CD4-positive, alpha-beta T cell treated with Interferon alpha-2 for 1 hour (primary cell): ENCODE measurements at places on chromosomes 2 and 18.

DNA sequence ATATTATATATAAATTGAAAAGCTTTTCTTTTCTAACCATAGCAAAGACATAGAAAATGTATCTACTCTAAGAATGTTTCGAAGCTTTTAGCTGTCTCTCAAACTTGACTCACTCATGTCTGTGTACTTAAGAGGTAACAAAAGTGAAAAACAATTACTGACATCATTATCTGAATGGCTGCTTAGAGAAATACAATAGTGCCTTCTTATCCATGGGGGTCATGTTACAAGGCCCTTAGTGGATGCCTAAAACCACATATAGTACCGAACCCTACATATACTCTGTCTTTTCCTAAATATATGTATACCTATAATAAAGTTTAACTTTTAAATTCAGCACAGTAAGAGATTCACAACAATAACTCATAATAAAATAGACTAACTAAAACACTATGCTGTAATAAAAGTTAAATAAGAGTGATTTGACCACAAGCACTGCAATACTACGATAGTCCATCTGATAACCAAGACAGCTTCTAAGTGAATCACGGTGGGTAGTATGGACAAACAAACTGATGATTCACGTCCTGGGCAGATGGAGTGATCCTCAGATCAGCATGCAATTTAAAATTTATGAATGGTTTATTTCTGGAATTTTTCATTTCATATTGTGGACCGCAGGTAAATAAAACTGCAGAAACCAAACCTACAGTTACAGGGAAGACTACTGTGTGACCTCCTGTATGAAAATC, 246.2 kb downstream of the XIRP2 start:
- DNase-seq, result no peak

GRCh38 chr2:234288974-234289455, 207.9 kb downstream of the ARL4C start:
- peak; percentile 85 for DNase-seq

DNA sequence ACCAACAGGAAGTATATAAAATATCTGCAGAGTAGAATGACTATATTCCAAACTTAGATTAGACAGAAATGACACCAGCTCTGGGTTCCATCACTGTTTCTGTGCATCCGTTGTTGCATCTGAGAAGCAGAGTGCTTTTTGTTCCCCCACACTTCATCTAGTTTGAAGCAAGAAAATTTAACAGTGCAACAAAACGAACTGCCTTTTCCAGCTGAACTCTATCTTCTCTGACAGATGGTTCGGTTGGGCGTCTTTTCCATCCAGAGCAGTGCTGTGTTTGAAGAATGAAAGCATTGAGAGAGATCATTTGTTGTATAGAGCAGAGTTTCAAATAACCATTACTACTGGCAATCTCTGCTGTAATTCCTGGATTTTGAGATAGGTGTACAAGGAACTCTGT, 757.5 kb downstream of the DPP10 start:
- DNase-seq, result no peak

GRCh38 chr2:23793476-23793875, 133.4 kb downstream of the ATAD2B start:
- DNase-seq, result no peak

DNA sequence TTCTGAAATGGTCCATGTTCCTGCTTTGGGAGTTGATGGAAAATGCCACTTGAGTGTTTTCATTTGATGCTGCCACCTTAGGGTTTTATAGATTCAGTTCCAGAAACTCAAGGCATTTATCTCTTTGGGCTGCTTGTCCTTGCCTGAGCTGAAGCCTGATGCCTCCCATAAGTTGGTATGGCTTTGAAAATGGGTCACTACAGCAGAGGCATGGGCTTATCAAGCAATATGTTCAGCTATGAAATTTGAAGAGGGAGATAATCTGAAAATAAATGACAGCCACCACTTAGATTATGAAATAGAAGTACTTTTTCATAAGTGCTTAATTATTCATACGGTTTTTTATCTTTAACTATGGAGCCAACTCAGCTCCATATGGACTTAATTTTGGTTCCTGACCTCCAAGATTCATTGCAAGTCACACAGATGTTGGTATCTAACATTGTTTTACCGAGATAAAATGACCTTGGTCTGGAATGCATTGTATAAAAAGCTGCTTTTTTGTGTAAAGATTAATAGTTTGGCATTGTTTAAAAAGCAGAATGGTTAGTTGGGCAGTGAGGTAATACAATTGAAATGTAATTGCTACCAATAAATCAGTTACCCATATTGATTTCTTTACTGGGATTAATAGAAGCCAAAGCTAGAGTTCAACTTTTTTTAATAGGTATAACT, 4.5 kb downstream of the SLC14A1 start:
- no peak for DNase-seq

- peak; percentile 65 for DNase-seq
Observed at GRCh38 chr2:227805578-227805977, 8.1 kb upstream of the CCL20 start.

DNA sequence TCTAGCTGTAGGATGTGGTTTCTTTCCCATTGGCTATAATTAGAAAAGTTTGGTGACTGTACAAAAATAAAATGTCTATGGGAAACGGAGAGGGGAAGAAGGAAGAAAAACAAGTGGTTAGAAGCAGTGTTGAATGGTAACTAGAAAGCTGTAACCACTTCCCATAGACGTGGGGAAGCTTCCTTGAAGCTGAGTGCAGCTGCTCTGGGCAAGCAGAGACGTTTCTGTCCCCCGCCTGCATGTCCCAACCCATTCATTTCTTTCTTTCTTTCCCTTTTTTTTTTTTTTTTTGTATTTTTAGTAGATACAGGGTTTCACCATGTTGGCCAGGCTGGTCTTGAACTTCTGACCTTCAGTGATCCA, 367.8 kb upstream of the HS6ST1 start:
- no peak for DNase-seq

DNA sequence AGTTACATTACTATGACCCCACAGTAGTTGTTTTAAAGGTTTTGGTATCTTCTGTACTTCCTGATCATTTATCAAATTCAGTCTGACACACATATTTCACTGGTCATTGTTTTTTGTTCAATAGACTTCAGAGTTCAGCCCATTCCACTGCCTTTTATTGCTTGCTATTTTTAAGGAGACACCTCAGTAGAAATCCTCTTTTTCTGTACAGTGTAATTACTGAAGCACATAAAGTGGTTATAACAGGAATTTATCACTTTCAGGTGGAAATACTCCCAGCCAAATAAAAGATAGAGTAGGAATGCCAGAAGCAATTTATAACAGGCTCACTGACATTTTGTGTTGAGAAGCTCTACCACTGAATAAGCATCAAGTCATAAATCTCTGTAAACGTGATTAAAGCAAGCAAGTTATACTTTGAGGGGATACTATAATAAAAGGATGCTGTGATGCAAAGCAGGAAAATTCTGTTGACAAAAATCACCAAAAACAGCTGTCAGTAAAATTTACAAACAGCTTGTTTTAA, 6.6 kb upstream of the BARD1 start:
- no peak for DNase-seq

DNA sequence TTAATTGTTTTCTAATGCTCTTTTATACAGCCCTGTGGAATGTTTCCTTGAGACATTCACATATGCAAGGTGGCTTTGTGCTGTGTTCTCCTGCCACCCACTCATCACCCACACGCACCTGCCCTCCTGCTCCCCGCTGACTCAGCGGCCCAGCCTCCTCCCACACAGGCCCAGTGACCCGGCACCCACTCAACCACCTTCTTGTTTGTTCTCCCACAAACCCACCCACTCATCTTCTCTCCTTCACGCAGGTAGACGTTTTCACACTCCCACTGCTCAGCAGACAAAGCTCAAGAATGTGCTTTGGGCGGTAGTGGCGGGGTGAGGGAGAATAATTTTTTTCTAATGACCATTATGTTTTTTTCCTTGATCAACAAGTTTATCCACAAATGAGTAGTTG, 28.6 kb upstream of the NEMP2 start:
- peak; percentile 16 for DNase-seq

DNA sequence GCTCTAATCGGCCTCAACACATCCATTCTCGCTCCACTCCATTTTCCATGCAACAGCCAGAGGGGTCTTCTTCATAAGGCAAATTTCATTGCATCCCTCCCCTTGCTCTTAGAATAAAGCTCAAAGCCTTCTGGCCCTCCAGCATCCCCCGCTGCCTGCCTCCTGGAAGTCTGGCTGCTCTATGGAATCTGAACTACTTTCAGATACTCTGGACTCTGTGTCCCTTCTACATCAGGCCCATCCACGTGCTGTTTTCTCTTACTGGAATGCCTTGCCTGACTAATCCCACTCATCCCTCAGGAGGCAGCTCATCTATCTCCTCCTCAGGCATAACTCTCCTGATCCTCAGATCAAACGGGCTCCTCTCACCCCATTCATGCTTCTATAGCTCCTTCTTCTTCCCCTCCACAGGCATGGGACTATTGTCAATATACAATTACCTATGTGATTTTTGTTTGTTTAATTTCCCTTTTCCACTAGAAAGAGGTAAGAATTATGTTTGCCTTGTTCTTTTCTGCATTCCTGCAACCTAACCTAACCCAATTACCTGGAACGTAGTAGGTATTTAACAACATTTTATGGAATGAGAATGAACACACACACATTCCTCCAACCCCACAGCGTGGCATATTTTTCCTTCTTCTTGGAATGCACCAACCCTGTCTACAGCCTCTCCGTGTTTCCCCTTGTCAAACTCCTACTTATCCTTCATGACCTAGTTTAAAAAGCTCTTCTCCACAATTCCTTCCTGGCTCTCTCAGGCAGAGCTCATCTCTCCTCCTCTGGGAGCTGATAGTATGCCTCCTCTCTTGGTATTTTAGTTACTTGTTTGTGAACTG, 49.5 kb downstream of the LBH start:
- no peak for DNase-seq

GRCh38 chr2:39408351-39409136, 28.5 kb downstream of the MAP4K3 start:
- DNase-seq, result no peak

DNA sequence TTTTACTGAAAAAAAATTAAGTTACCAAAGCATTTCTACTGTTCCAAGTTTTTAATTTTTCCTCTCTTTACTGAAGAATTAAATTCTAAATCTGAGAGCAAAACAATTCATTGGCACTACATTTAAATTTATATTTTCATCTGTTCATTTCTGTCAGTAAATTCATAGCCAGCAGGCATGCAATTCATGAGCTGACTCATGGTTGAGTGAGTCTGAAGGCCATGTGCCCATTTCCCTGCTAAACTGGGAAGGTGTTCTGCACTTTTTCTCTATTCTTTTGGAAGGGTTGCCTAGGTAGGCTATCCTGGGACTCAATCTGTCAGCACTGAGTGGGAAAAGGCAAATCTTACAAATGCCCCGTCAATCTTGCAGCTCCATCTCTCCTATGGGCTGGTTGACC, 88.7 kb downstream of the KLHL14 start:
- DNase-seq, result no peak

DNA sequence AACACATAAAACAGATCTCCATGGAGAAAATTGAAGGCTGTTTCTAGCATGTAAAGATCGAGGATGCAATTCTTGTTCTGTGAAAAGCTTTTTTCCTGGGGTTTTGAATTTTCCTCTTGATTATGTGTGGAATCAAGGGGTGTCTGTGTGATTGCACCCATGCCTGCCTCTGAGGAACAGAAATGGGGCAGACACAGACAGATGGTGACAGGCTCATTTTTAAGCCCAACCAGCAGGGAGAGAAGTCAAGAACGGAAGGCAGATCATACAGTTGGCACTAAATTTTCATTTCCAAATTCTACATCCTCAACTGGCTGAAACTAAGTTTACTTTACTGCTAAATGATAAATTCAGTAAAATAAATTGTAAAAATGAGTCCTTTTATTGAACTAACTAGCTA, 1037.7 kb upstream of the KLHL29 start:
- DNase-seq, result no peak

- DNase-seq, result no peak
Observed at GRCh38 chr2:14615121-14615520, 17.4 kb upstream of the LRATD1 start.

DNA sequence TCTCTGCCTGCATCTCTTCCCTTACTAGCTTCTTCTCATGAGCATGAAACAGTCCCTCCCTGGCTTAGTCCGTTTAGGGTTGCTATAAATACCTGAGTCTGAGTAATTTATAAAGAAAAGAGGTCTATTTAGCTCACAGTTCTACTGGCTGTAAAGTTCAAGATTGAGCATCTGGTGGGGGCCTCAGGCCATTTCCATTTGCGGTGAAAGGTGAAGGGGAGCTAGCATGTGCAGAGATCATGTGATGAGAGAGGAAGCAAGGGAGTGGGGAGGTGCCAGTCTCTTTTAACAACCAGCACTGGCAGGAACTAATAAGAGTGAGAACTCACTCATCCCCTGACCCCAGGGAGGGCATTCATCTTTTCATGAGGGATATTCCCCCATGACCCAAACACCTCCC, 26.8 kb downstream of the RHBDD1 start:
- DNase-seq, result no peak

DNA sequence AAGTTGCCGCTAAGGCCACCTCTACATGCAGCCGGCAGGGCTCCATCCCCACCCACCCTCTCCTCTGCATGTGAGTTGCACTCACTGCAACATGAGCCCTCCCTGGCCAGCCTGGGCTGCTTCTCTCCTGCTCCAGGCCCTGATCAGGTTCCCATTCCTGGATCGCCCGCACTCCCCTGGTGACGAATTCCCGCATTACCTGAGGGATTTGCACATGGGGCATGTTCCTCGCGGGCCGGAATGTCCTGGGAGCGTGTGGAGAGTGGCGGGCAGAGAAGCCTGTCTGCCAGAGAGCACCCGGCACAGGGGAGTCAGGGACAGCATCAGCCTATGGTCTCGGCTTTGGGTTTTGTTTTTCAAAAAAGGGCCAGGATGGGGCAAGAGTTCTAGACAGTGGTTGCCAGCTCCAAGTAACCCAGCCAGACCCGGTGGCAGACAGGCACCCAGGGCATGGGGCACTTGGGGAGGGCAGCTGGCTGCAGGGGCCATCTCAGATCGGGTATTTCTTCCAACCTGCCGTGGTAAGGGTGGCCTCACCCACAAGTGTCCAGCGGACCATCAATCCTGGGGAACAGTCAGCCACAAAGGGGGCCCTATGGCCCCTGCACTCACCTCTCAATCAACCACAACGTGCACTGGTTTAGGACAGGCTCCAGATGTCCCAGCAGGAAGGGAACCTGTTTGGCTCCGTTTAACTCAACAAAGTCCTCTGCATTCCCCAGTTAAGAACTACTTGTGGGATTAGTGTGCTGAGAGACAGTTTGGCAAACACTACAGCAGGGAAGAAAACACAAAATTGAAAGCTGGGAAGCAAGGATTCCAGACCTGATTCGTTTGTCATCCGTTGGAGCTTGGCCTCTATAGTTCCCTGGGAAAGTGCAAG, 187.7 kb downstream of the SMAD7 start:
- DNase-seq, result no peak

GRCh38 chr2:113937501-113937900, 47.6 kb downstream of the ACTR3 start:
- no peak for DNase-seq

GRCh38 chr18:26271917-26272549, 45.8 kb downstream of the TAF4B start:
- no peak for DNase-seq
